ENCODE measurements at places on chromosomes 4 and X.

GRCh38 chrX:117972711-117973109 is 143.9 kb downstream of the KLHL13 start:
- DNase-seq = peak; percentile 54

DNA sequence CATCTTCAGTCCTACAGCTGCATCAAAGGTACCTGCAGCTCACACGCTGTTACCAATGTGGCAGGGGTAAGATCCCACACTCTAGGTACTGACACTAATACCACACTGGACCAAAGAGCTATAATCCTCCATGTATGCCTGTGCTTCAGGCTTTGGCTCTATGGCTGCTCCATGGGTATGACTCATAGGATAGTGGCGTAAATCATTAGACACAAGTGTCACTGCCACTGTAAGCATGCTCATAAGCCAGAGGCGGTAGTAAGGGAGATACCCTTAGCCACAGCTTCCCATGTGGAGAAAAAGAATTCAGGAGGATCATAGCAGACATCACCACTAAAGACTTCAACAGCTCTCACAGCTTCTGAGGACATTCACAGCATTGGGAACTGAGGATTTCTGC is 287.5 kb downstream of the ACTRT1 start:
- no peak for DNase-seq

GRCh38 chr4:177718514-177718913 is 276.3 kb upstream of the AGA start:
- DNase-seq = no peak

GRCh38 chr4:15832523-15833451 is 54.7 kb downstream of the CD38 start:
- no peak for DNase-seq

GRCh38 chr4:66275411-66276038 is 605.2 kb upstream of the EPHA5 start:
- peak; percentile 8 for DNase-seq

DNA sequence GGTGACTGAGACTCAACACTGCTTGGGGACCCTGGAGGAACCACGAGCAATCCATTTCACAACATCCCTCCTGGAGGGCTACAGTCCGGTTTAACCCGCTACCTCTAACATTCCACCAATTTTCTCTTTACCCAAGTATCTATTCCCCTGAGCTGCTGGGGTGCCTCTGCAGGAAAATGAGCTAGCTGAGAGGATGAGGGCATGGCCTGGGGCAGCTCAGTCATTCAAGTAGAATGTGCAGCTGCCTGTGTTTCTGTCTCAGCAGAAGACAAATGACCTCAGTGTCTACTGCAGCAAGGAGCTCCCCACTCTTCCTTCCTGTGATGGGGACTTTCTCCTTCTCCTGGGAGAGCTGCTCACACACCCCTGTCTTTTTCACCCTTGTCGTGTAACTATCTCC is 120.8 kb downstream of the ZNF518B start:
- peak; percentile 3 for DNase-seq

GRCh38 chr4:181566490-181566889 is 676.7 kb upstream of the TENM3 start:
- peak; percentile 74 for DNase-seq

DNA sequence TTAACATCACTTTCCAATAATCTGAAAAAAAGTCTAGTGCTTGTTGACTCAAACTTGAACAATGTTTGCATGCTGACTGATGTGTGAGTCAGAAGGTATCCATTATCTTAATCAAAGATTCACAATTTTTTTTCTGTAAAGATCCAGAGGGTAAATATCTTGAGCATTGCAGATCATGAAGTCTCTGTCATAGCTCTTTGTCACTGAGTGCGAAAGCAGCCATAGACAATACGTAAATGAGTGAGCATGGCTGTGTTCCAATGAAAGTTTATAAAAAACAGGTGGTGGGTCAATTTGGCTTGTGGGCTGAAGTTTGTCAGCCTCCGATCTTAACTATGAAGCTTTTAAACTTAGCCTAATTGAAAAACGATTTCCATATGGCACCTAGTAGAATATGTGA is 37.7 kb downstream of the NHS start:
- no peak for DNase-seq

- DNase-seq = no peak
These were observed 21.4 kb upstream of the MRFAP1 start for GRCh38 chr4:6619116-6619465.

- DNase-seq = no peak
These were observed 107.6 kb upstream of the PACRGL start for GRCh38 chr4:20592663-20593062.

DNA sequence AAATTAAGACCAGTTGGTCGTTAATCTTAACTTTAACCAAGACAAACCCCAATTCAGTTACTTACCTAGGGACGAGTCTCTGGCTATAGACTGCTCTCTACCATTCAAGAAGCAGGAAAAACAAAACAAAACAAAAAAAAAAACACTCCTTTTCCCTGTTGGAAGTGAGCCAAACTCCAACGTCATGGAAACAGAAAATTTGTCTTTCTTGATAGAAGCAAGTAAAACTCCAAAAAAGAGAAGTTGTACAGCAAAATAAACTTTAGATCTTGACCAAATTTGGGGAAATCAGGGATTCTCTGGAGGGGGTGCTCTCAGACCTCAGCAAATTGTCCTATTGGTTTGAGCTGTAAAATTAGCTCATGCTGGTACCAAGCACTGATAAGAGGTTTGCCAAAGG is 3.7 kb downstream of the CNGA1 start:
- no peak for DNase-seq

GRCh38 chr4:52728691-52729240 is 22.5 kb downstream of the ERVMER34-1 start:
- DNase-seq = no peak

- DNase-seq = no peak
These were observed 44.9 kb upstream of the SLC25A31 start for GRCh38 chr4:127685292-127685691.

DNA sequence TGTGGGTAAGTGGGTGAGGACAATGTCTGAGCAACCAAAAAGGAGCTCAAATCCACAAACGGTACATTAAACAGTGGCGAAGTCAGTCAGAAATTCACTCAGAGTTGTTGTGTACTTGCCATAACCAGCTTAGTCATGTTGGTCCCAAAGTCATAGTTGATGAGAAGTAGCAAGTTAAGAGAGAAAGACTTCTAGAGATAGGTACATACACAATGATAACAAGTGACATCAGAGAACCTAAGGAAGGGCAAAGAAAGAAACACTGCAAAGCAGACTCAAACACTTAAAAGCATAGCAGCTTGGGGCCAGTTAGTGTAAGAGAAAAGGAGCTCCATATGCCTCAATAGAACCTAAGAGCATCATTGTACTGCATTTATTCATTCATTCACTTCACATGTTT is 30.2 kb downstream of the DYNLT3 start:
- no peak for DNase-seq

- no peak for DNase-seq
These were observed 162.2 kb upstream of the ANXA10 start for GRCh38 chr4:167930166-167930565.

GRCh38 chr4:17556498-17556897 is 20.5 kb upstream of the LAP3 start:
- no peak for DNase-seq

- peak; percentile 44 for DNase-seq
These were observed 59.1 kb downstream of the CHRNA9 start for GRCh38 chr4:40394236-40394635.

- peak; percentile 5 for DNase-seq
These were observed 275.2 kb upstream of the EDA2R start for GRCh38 chrX:66914080-66914479.

DNA sequence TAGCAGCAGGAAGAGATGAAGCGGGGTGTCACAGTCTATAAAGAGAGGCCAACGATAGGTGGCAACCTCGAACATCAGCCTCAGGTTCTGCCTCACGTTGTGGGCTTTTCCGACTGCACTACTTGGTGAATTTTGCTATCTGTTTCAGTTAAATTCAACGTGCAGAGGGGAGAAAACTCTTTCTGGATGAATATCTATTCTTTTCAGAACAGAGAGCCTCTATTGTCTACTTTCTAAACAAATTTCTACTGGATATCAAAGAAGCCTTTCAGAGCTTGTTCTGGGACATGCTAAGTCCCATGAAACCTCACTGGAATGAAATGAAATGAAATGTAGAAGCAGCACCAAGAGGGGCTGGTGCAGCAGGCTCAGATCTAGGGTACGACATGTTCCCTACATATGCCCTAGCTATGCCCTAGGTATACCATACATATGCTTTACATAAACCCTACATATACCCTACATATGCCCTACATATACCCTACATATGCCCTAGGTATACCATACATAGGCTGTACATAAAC is 116.5 kb upstream of the TRIM2 start:
- DNase-seq = no peak

GRCh38 chr4:73730867-73731266 is 9.5 kb upstream of the CXCL8 start:
- DNase-seq = no peak

DNA sequence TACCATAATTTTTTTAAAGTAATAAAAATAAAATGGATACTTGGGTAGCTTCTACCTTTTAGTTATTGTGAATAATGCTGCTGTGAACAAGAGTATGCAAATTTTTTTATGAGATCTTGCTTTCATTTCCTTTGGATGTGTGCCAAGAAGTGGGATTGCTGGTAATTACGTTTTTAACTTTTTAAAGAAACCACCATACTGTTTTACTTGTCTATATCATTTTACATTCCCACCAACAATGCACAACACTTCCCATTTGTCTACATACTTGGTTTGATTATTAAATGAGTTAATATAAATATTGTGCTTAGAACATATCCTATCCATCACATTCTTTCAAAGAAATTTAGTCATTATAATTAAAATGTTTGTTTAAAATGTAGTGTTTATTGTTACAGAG is 3.9 kb upstream of the SULT1B1 start:
- DNase-seq = no peak

- no peak for DNase-seq
These were observed 1.8 kb downstream of the ODAPH start for GRCh38 chr4:75557696-75558095.

- DNase-seq = no peak
These were observed 178.6 kb upstream of the DIPK2B start for GRCh38 chrX:45379236-45379635.

GRCh38 chr4:101843054-101843453 is 52.5 kb downstream of the BANK1 start:
- no peak for DNase-seq

DNA sequence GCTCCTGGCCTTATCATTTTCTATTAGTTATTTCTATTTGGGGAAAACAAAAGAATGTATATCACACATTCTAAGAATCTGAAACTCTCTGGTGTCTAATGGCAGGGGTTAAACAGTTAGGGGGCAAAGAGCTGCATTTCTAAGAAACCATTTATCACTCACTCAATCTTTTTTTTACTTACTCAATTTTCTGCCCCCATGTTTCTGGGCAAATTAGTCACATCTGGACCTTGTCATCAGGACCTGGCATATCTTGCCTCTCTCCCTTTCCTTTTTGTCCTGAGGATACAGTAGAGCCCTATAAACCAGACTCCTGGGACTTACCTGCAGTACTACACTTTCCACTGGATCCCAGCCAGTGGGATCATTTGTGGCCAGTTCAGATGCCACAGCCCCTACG is 89.1 kb downstream of the ANXA3 start:
- DNase-seq = no peak

DNA sequence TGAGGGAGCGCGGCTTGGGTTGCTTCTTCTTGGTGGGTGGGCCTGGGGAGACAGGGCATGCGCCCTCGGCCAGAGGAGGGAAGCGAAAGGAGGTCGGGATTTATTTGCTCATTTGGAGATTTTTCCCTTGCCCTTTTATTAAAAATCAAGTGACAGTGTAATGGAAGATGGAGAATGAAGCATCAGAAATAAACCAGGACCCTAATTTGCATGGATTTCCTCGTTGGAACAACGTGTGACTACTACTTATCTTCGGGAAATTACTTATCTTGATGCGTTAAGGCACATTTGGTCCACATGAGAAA is 709 bp upstream of the CLOCK start:
- DNase-seq = peak; percentile 92

DNA sequence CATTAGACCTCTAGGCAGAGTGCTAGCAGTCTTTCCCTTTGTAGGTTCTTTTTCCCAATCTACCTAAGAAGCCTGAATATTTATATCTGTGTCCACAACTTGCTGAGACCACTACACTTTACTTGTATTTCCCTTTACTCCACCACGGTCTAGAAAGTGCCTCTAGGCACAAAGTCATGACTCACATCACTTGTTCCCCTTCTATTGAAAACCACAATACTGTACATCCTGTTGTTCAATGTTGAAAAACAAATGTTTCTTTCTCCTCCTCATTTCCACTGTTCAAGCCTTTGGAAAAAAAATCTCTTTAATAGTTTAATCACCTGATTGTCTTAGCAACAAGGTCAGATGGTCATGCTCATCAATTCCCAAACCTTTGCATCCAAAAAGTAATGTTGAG is 326.7 kb downstream of the GUCY2F start:
- DNase-seq = no peak

DNA sequence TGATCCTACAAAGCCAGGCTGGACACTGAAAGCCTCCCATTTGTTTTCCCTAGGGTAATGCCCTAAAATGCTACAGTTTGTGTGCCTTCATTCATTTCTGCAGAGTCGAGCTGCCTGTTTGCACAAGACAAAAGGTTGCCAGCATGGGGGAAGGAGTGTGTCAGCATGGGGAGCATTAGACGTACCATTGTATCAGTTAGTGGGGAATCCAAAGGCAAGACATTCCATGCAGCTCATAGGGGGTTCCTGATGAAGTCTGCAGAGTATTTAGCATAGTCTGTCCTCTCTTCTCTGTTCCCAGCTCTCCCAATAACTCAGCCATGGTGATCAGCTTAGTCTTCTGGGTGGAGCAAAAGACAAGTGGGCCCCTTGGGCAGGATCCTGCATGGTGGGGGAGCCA is 276.9 kb upstream of the PCDH7 start:
- DNase-seq = no peak

GRCh38 chrX:118420462-118420861 is 74.6 kb downstream of the WDR44 start:
- no peak for DNase-seq

- DNase-seq = no peak
These were observed 71.5 kb upstream of the VEGFC start for GRCh38 chr4:176864238-176864637.

DNA sequence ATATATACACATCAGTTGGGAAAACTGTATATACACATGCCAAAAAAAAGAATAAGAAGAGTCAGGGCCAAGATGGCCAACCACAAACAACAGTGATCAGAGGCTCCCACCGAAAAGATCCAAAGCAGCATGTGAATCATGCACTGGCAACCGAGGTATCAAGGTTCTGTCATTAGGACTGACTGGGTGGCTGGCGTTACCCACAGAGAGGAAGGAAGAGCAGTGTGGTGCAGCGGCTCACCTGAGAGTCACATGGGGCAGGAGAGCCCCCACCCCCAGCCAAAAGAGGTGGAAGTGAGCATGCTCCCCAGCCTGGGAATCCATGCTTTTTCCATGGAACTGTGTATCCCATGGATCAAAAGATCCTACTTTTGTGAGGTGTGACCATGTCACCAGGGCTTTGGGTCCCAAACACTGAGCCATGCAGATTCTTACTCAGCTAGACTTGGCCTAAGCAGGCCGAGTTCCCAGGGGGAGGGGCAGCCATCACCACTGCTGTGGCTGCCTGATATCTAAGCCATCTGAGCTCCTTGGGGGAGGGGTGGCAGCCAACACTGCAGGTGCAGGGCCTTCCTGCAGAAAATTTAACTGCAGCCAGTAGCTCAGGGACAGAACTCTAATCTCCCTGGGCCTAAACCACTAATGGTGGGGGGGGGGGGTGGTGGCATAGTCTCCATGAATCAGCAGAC is 52.8 kb downstream of the P2RY10 start:
- DNase-seq = no peak
